ENCODE measurements at places on chromosomes 1 and 21.

- no peaks in the 10 kb centered on the region for H3K36me3 ChIP-seq
- H3K27ac ChIP-seq = no peak overlapping the region
- H3K27me3 ChIP-seq = no peaks in the 10 kb centered on the region
- peaks cover 10% of the 10 kb centered on the region for H3K4me1 ChIP-seq
Observed at GRCh38 chr21:35106246-35106835, 57.2 kb upstream of the RUNX1 start.

GRCh38 chr1:83725735-83726360 lies 273.1 kb downstream of the TTLL7 start:
- DNase-seq = no peak
- H3K27me3 ChIP-seq = no peaks in the 10 kb centered on the region
- H3K36me3 ChIP-seq = no peaks in the 10 kb centered on the region
- H3K4me3 ChIP-seq = no peak overlapping the region
- H3K27ac ChIP-seq = no peak overlapping the region

GRCh38 chr1:226443033-226443432 lies 35.1 kb upstream of the PARP1 start:
- no peaks in the 10 kb centered on the region for H3K36me3 ChIP-seq
- no peaks in the 10 kb centered on the region for H3K27me3 ChIP-seq
- DNase-seq = no peak
- no peaks in the 10 kb centered on the region for H3K4me1 ChIP-seq

- no peak for DNase-seq
- H3K27ac ChIP-seq = no peak overlapping the region
- peaks cover 3% of the 10 kb centered on the region for H3K27me3 ChIP-seq
- no peaks in the 10 kb centered on the region for H3K4me1 ChIP-seq
- H3K36me3 ChIP-seq = no peaks in the 10 kb centered on the region
Observed at GRCh38 chr1:153288634-153289275, 24.0 kb downstream of the PGLYRP3 start.

- no peaks in the 10 kb centered on the region for H3K4me1 ChIP-seq
- peak; percentile 84 for DNase-seq
- no peaks in the 10 kb centered on the region for H3K27me3 ChIP-seq
- no peak overlapping the region for H3K27ac ChIP-seq
- no peak overlapping the region for H3K4me3 ChIP-seq
Observed at GRCh38 chr1:71001624-71002023, 46.0 kb downstream of the PTGER3 start.

GRCh38 chr1:165823552-165824268 lies 3.7 kb upstream of the UCK2 start:
- DNase-seq = no peak
- no peaks in the 10 kb centered on the region for H3K27me3 ChIP-seq
- H3K4me1 ChIP-seq = peaks cover 2% of the 10 kb centered on the region
- H3K27ac ChIP-seq = no peak overlapping the region
- H3K4me3 ChIP-seq = no peak overlapping the region

DNA sequence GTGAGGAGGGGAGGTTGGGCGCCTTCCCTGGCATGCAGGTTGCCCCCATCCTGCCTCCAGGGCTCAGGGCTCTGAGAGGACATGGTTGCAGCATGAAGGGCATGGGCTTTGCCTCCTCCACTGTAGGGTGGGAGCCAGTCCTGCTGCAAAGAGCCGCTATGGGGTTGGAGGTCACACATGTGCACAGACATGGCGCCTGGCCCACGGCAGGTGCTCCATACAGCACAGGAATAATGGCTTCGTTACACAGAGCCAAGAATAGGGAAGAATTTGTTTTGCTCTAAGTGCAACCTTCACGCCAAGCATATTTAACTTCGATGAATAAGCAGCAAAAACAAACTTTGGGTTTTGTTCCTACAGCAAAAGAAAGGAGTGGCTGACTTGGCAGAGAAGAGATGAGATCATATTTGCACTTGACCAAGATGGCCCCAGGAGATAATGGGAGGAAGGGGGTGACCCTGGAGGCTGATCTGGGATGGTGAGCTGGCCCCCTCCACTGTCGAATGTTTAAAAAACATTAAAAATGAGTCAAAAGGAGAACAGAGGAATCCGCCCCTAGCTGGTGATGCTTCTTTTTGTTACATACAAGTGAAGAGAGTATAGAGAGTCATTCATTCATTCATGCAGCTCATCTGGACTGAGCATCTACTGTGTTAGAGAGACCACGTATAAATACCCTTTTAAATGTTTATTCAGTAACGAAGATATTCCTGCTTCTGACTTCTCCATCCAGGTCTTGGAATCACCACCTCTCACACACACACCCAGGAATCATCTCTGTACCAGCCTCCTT lies 12.4 kb upstream of the C2CD2 start:
- H3K4me3 ChIP-seq = no peak overlapping the region
- peaks cover 2% of the 10 kb centered on the region for H3K4me1 ChIP-seq
- no peak overlapping the region for H3K27ac ChIP-seq
- DNase-seq = no peak

GRCh38 chr21:27246741-27247140 lies 279.9 kb upstream of the ADAMTS5 start:
- DNase-seq = no peak
- H3K36me3 ChIP-seq = no peaks in the 10 kb centered on the region
- no peaks in the 10 kb centered on the region for H3K4me1 ChIP-seq
- no peaks in the 10 kb centered on the region for H3K27me3 ChIP-seq
- no peak overlapping the region for H3K27ac ChIP-seq

DNA sequence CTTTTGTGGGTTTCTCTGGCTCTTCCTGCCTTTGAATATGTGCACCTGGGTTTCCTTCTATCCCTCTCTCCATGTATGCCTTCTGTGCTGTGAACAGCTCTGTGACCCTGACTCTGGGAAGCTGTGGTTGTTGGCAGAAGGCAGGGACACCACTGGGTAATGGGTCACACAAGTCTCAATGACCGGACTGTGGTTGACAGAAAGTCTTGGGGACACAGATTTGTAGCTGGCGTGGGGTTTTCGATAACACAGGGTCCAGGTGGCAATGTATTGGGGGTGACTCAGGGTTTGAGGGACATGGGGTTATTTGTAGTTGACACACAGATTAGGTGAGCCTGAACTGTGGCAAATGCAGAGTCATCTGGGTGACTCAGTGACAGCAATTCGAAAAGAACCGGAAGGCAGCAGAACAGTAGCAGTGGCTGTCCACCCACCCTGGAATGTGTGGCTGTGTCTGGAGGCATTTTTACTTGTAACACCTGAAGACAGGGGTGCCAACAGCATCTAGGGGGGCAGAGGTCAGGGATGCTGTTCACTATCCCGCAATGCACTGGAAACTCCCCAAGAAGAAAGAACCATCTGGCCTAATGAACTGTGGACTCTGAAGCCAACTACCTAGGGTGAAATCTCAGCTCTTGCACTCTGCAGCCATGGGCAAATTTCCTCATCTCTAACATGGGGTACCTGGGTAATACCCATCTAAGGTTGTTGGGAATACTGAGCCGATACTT lies 13.0 kb upstream of the SLC6A9 start:
- H3K36me3 ChIP-seq = no peaks in the 10 kb centered on the region
- H3K4me3 ChIP-seq = no peak overlapping the region
- no peaks in the 10 kb centered on the region for H3K4me1 ChIP-seq
- no peaks in the 10 kb centered on the region for H3K27me3 ChIP-seq
- H3K27ac ChIP-seq = no peak overlapping the region

DNA sequence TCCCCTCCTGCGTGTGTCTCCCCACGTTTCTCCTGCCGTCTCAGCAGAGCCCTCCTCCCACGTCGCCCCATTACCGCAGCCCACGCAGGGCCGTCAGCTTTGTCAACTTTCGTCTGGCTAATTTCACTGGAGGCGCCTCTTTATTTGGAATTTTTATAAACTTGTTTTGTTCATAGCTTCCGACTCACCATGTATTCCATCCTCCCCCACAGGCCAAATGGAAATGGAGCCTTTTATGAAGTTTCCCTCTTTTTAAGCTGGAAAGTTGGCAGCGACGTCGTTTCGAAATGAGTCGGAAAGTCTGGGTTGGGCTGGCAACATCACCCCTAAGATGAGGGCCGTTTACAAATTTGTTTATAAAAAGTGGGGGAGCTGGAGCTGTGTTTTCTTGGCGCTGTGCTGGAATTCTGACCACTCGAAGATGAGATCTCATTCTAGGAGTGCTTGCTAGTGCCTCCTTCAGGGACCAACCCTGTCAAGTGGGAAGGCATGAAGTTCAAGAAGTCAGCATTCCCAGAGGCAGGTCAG lies 23.7 kb upstream of the SLC45A1 start:
- H3K4me3 ChIP-seq = no peak overlapping the region
- no peaks in the 10 kb centered on the region for H3K36me3 ChIP-seq
- H3K4me1 ChIP-seq = no peaks in the 10 kb centered on the region
- peak; percentile 67 for DNase-seq

DNA sequence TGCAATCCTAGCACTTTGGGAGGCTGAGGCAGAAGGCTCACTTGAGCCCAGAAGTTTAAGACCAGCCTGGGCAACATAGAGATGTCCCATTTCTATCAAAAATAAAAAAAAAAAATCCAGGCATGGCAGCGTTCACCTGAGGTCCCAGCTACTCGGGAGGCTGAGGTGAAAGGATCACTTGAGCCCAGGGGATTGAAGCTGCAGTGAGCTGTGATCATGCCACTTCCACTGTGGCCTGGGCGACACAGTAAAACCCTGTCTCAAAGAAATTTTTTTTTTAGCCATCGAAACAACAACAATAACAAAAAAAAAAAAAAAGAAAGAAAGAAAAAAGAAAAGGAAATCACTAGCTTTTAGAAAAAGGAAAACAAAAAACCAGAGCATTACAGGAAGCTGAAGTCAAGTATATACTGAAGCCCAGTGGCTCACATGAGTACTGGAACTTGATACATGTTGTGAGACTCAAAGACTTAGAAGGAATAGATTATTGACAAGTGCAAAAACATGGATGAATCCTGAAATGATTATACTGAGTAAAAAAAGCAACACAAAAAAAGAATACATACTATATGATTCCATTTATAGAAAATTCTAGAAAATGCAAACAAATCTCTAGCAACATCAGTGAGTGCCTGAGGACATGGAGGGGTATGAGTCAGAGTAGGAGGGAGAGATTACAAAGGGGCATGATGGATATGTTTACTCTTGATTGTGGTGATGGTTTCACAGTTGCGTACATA lies 6.1 kb upstream of the RABGAP1L start:
- no peaks in the 10 kb centered on the region for H3K27me3 ChIP-seq
- H3K4me1 ChIP-seq = peaks cover 1% of the 10 kb centered on the region
- no peak for DNase-seq
- no peak overlapping the region for H3K27ac ChIP-seq
- no peak overlapping the region for H3K4me3 ChIP-seq

DNA sequence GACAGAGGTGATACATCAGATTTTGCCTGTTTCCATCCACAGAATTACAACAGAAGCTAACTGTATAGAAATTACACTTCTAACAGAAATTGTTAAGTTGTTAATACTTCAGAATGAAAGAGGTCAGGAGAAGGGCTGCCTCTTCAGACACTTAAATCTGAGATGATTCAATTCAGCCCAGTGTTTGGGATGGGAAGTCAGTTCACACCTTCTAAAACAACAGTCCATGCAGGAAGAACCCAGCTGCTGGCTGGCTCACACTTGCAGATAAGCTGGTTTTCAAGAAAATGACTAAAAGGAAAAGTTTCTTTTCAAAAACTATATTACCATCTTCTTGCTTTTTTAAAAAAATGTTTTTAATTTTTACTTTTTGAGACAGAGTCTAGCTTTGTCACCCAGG lies 132.4 kb downstream of the SMYD2 start:
- peaks cover 2% of the 10 kb centered on the region for H3K36me3 ChIP-seq
- no peak for DNase-seq
- H3K27ac ChIP-seq = no peak overlapping the region
- no peak overlapping the region for H3K4me3 ChIP-seq

DNA sequence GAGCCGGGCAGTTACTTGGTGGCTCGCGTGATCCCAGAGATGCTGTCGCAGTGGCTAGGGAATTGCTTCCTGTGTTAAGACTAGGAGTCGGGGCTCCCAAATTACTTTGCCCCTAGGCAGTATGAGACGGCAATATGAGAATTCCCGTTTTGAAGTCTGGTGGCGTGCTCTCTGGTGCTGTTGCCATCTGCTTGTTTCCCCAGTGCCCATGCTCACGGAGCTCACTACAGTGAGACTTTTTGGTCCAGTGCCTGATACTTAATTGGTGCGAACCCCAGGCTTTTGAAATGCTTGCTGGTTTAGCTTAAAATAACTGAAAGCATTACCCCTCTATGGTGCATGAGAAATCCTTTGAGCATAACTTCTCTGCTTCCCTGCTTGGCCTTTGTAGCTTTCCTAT lies 22.3 kb downstream of the AGT start:
- DNase-seq = no peak
- no peak overlapping the region for H3K4me3 ChIP-seq
- H3K27ac ChIP-seq = no peak overlapping the region
- H3K27me3 ChIP-seq = no peaks in the 10 kb centered on the region

DNA sequence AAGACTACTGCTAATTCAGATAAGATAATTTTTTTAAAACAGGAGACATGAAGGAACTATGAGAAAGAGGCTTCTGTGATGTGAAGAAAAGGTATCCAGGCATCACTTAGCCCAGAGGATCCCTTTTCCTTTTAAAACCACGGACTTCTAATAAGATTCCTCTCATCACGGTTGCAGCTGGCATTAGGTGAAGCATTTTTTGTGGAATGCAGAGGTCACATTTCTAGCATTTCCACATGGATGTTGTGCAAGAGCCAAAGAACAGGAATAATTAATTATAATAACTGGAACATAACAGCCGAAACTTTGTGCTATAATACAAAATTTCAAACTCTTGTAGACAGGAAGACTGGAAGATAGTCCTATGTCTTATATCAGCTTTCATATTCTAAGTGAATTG lies 27.6 kb downstream of the CYP2J2 start:
- no peak overlapping the region for H3K27ac ChIP-seq
- H3K27me3 ChIP-seq = no peaks in the 10 kb centered on the region
- H3K4me3 ChIP-seq = no peak overlapping the region
- no peaks in the 10 kb centered on the region for H3K4me1 ChIP-seq
- DNase-seq = no peak

DNA sequence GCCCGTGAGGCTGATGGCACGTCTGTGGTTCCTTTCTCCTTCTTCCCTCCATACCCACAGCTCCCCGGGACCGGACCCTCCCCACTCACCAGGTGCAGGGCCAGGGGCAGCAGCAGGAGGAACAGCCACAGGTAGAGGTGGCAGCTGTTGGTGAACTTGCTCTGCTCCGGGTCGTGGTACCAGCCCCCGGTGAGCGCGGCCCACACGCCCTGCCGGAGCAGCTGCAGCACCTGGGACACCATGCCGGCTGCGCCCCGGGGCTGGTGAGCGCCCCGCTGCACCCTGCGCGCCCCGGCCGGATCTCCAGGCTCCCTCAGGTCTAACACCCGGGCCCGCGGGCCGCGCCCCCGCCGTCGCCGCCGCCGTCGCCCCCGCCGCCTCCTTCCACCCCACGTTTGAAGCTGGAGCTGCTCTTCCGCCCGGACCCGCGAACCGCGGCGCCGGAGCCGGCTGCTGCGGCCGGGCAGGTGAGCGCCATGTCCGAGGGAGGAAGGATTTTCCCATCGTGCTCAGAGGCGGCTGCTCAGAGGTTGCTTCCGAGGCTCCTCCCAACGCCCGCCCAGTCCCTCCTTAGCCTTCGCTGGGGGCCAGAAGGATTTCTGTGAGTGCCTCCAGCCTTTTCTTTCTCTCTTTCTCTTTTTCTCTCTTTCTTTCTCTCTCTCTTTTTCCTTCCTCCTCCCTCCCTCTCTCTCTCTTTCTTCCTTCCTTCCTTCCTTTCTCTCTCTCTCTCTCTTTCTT lies at the start of gene PCNX2:
TSS of gene PCNX2 (minus strand) at position 489 of the 738 bp plus-strand sequence. CDS start at position 242, 247 bp downstream.
- peaks cover 10% of the 10 kb centered on the region for H3K4me1 ChIP-seq
- H3K36me3 ChIP-seq = no peaks in the 10 kb centered on the region
- H3K27ac ChIP-seq = no peak within 1 kb of the TSS
- H3K27me3 ChIP-seq = peaks cover 7% of the 10 kb centered on the region
- H3K4me3 ChIP-seq = peak within 1 kb of the TSS; percentile 28
- DNase-seq = peak; percentile 46

Measured in lung (tissue), 17 donors.